Hepatocyte (in vitro differentiated cells): ENCODE measurements at places on chromosomes 5 and 9. TPM values are rescaled to one million over a fixed set of nuclear protein-coding genes. Genes with fewer than 3 reads are reported as not detected.
A peak's percentile ranks its signal among the peaks of the same experiment; 100 is the strongest.

GRCh38 chr5:15285901-15286583, 213.9 kb upstream of the FBXL7 start:
- peaks cover 4% of the 10 kb centered on the region for H3K27me3 ChIP-seq
- H3K4me3 ChIP-seq: no peak overlapping the region
- H3K36me3 ChIP-seq: no peaks in the 10 kb centered on the region
- peak; percentile 30 for DNase-seq
- H3K4me1 ChIP-seq: peaks cover 13% of the 10 kb centered on the region

GRCh38 chr5:143168921-143169810, 234.3 kb downstream of the NR3C1 start:
- H3K4me1 ChIP-seq: peaks cover 22% of the 10 kb centered on the region
- H3K27ac ChIP-seq: peak overlapping the region; percentile 49
- DNase-seq: no peak
- no peaks in the 10 kb centered on the region for H3K36me3 ChIP-seq
- H3K4me3 ChIP-seq: no peak overlapping the region

DNA sequence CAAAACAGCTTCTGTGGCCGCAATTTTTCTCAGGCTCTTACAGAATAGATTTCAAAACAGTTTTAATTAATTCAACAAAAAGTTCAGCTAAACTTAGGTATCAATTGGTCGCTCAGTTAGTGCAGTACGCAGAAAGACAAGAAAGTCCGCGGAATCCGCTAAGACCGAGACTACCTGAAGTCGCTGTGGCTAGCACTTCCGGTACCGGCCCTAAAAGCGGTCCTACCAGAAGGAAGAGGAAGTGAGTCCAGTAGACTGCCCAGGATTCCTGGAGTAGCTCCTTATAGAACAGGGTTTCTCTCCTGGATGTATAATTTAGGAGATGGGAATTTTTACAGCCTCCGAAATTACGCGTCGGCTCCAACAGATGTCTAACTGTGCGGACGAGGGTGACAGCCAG, 16.6 kb upstream of the PCDHB2 start:
- no peaks in the 10 kb centered on the region for H3K4me1 ChIP-seq
- no peak overlapping the region for H3K27ac ChIP-seq
- no peaks in the 10 kb centered on the region for H3K36me3 ChIP-seq
- no peak for DNase-seq
- no peaks in the 10 kb centered on the region for H3K27me3 ChIP-seq

DNA sequence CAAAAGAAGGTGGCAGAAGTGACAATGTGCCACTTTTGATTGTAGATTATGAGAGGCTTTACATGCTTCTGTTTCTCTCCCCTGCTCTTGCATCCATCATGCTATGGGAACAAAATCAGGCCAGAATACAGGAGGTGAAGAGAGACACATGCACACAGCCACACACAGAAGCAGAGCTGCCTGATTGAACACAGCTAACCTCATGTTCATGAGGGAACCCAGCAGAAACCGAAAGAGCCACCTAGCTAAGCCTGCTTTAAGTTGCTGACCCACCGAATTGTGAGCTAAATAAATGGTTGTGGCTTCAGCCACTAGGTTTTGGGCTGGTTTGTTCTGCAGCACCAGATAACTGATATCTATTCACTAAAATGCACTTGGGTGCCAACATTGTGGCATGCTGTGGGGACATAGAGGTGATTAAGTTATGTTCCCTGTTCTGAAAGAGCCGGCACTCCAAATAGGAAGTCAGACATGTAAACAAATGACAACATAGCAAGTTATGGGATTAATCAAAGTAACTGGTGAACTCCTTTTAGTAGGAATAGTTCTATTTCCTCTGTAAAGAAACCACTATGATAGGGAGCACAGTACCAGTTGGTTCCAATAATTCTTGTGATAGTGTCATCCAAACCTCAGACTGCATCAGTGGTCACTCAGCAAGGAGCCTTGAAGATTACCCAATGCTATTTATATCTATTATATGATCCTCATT, 93.6 kb upstream of the TNC start:
- H3K4me1 ChIP-seq: peaks cover 8% of the 10 kb centered on the region
- no peak for DNase-seq
- peak overlapping the region; percentile 26 for H3K27ac ChIP-seq
- no peak overlapping the region for H3K4me3 ChIP-seq

DNA sequence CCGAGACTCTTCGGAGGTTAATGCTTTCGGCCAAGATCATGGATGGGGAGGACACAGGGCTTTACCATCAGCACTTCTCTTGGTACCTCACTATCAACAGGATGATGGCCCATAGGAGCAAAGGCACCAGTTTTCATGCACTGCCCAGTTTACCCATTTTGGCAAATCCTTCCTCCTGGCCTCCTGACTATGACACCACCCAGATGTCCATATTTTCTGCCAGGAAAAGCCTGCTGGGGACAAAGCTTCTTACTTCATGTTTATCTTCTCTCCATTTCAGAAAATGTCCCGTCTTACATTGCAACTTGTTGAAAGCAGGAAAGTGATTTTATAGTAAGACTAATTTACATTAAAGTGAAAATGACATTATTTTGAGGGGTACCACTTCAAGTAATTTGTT, 61.4 kb upstream of the GAS1 start:
- no peak overlapping the region for H3K4me3 ChIP-seq
- H3K27me3 ChIP-seq: no peaks in the 10 kb centered on the region
- H3K36me3 ChIP-seq: no peaks in the 10 kb centered on the region
- DNase-seq: no peak
- H3K4me1 ChIP-seq: no peaks in the 10 kb centered on the region
- no peak overlapping the region for H3K27ac ChIP-seq

Gene RHOBTB3
- total RNA-seq: 126 and 162 TPM in 2 replicates

Gene ASPN
- 33.6 and 35.3 TPM in 2 replicates for total RNA-seq

Gene PCDHA1
- total RNA-seq: 0.04 TPM in 1 of 2 replicates, not detected in the other

Gene GABRA6
- total RNA-seq: not detected in 2 replicates

Gene GTF3C4
- total RNA-seq: 16.6 and 19.2 TPM in 2 replicates
